ENCODE measurements at places on chromosomes 7 and 10.

DNA sequence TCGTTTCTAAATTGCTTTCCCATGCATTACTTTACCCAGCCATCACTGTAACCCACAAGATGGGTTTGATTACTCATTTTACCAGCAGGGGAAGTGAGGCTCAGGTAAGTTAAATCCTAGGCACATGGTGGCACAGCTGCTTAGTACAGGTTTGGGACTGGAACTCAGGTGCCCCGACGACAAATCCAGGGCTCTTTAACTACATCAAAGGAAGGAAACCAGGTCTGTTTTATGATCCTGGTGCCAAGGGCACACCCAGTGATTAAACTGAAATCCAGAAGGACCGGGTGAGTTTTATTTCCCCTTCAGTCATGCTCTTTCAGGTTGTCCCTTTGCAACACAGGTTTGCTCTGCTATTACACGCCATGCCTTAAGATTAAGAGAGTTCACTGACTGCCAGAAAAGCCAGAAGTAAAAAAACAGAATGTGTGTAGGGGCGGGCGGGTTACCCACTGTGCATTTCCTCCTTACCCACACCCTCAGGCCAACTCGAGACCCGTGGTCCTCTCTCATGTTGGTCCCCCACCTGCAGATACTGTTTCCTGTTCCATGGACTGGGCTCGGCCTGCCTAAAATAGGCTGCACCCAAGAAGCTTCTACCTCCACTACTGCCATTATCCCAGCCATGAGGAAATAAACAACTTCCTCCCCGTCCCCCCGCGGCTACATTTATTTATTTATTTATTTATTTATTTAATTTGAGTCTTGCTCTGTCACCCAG, 55.1 kb upstream of the KDM7A start:
- DNase-seq: no peak

- no peak for DNase-seq
These were observed 559.4 kb upstream of the GALNT17 start for GRCh38 chr7:70572571-70572970.

GRCh38 chr10:99170116-99170675, 65.5 kb downstream of the HPSE2 start:
- no peak for DNase-seq

GRCh38 chr7:115679976-115680375, 350.6 kb downstream of the TFEC start:
- no peak for DNase-seq

- DNase-seq: no peak
These were observed 6.0 kb upstream of the TMED4 start for GRCh38 chr7:44587843-44588711.

DNA sequence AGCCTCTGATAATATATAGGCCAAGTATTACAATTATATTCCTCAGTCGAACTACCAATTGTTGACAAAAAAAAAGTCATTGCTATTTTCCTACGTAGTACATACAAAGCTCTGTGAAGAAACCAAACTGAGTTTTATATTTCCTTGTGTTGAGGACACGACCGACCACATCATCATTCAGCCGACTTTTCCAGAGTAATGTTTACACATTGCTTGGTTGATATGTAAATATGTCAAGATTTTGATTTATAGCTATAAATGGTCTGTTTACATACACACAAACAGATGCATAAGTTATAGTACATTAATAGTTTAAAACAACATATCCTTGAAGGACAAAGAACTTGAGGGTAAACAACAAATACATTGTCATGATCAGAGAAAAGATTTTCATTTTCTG, 121.5 kb downstream of the CRPPA start:
- DNase-seq: no peak

GRCh38 chr7:150944066-150945042, 33.8 kb downstream of the KCNH2 start:
- no peak for DNase-seq

DNA sequence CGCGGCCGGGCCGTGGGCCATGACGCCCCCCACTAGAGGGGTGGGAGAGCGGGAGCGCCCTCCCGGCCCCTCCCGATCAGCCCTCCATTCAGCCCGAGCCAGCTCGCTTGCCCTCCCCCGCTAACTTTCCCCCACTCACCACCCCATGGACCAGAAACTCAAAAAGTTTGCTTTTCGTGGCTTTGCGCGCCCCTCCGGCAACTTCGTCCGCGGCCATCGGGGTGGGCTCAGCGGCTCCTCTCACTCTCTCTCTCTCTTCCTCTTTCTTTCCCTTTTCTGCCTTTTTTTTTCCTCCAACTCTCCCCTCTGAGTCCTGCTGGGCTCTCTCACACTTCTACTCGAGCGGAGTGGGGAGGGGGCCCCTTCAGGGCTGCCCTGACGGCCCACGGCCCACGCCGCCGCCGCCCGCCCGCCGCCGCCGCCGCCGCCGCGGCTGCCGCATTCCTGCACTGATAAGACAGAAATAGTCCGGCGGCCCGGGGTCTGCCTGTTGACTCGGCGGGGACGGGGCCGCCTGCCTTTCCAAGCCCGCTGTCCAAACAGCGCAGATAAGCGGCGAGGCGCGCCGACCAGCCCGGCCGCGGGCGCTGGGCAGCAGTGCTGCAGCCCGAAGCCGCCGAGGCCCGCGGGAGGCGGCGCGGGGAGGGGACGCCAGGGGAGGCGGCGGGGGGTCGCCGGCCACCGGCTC, at the start of gene SMARCD3:
Gene SMARCD3, minus strand, starts transcription at position 349 of the 688 bp plus-strand sequence. Its CDS starts 132 bp downstream, at position 217.
- DNase-seq: no peak

DNA sequence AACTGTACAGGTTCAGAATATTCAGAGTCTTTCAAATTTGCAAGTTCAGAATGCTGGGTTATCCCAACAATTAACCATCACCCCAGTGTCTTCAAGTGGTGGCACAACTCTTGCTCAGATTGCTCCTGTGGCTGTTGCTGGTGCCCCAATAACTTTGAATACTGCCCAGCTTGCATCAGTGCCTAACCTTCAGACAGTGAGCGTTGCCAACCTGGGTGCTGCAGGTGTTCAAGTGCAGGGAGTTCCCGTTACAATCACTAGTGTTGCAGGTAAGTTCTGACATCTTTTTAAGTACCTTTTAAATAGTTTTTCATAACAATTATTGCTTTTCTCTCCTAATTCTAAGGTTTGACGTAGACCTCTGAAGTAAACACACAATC, 2.7 kb downstream of the SP4 start:
- no peak for DNase-seq

GRCh38 chr10:104345515-104345914, 7.2 kb upstream of the ITPRIP start:
- no peak for DNase-seq

- no peak for DNase-seq
These were observed 355.5 kb downstream of the GPR158 start for GRCh38 chr10:25530306-25530705.

DNA sequence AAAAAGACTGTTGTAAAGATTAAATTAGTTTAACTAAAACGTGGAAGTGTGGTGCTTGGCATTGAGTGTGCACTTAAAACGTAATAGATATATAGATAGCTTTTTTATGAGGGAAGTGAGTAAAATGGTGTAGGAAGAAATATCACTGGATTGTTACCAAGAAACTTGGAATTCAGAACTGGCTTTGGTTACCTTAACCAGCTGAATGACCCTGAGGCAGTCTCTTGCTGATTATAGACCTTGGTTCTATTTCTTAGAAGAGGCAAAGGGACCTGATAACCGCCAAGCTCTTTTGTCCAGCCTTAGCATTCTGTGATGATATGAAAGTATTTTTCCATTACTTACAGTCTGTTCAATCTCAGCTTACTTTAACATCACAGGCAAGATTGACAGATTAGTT, 3.8 kb downstream of the REEP3 start:
- no peak for DNase-seq

DNA sequence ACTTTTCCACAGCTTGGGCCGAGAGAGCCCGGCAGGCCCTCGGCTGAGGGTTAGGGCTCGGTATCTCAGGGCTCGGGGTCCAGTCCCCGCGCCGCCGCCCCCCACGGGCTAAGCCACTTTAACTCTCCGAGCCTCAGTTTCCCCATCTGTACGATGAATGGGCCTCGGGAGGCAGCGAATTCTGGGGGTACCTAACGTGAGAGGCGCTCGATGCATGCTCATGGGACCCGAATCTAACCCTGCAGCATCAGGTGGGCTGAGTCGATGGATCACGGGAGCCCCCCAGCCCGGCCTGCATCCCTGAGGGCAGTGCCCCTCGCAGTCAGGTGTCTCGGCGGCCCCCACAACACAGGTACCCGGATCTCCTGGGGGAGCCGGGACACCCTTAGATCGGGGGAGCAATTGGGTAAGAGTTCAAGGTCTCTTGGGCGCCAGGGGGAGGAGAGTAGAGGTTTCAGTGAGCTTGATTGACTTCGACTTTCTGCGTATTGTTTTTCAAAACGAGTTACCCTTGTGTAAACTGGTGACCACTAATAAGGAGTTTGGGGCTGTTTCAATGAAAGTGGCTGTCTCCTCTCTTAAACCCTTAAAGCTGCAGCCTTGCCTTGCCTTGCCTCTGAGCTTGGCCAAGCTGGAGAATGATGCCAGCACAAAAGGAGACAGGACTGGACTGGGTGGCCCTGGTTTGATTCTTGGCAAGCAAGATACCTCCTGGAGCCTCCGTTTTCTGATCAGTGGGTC, 631 bp downstream of the POR start:
- no peak for DNase-seq

DNA sequence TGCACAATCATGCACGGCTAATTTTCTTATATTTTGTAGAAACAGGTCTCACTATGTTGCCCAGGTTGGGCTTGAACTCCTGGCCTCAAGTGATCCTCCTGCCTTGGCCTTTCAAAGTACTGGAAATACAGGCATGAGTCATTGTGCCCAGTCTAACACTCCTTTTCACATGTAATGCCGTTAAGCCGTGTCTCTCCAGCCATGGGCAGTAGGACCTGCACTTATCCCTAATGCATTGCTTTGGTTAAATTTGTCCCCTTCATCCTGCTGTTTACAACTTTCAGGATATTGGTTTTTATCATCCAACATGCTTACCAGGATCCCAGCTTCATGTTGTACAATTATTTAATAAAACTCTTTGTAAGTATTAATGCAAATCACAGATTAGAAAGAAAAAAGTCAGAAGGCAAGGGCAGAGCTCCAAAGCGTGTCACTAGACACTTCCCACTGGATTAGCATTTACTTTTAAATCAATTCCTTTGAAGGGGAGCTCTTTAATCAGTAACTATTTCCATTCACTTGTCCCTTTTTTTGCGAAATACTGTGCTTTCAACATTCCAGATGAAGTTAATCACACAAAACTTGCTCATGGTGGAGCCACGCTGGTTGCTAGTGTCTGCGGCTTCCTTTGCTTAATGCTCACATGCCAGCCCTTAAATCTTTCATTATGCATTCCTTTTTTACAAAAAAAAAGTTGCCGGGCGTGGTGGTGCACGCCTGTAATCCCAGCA, 256.0 kb upstream of the AUTS2 start:
- no peak for DNase-seq

Measured in thoracic aorta (tissue), 2 donors.